ENCODE measurements at places on chromosomes 4 and X.

- DNase-seq = no peak
These were observed 28.0 kb upstream of the AMBN start for GRCh38 chr4:70564033-70564432.

GRCh38 chr4:153931804-153932203, 142.9 kb upstream of the SFRP2 start:
- no peak for DNase-seq

GRCh38 chr4:1052231-1052671, 40.8 kb downstream of the FGFRL1 start:
- DNase-seq = no peak

DNA sequence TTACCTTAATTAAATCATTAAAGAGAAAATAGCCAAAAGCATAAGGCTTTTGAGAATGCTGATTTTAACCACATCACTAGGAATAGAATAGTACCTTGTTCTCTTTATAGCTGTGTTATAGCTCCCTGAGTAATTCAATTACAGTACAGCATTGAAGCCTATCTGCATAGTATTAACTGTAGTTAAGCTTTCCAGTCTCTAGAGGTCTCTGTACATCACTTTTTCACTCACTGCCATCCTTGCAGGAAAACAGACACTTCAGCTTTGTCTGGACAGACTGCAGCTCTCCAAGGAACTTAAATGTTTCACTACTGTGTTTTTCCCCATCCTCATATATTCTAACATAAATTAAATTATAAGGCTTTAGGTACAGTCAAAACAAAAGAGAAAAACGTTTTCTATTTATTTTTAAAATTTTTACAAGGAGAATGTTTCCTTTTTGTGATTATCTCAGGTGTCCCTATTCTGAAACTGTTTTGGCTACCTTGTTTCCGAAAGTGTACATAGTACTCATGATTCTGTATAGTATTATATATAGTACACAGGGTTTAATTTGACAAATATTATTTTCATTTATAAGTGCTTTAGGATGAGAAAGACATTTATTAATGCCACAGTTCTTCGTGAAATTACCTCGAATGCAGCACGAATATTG, 407.9 kb downstream of the PCDH18 start:
- no peak for DNase-seq

GRCh38 chr4:86472377-86473019, 112.6 kb upstream of the MAPK10 start:
- no peak for DNase-seq

- DNase-seq = no peak
These were observed 65.6 kb downstream of the OR13H1 start for GRCh38 chrX:131609480-131609879.

DNA sequence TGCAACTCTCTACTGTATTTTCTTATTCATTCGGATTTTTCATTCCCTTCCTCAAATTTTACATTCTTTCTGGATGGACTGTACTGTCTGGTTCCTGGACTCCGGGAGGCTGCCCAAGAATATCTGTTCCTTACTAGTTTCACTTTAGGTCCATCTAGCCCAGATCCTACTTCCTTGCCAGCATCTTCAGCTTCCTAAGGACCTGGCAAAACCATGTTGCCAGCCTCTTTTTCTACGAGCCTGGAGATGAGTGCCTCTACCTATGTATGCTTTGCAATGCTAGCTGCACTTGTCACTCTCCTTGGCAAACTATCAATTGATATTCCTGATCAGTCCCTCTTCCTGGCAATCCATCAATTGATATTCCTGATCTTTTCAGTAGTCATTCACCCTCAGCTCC, 5.6 kb upstream of the LNX1 start:
- DNase-seq = no peak

DNA sequence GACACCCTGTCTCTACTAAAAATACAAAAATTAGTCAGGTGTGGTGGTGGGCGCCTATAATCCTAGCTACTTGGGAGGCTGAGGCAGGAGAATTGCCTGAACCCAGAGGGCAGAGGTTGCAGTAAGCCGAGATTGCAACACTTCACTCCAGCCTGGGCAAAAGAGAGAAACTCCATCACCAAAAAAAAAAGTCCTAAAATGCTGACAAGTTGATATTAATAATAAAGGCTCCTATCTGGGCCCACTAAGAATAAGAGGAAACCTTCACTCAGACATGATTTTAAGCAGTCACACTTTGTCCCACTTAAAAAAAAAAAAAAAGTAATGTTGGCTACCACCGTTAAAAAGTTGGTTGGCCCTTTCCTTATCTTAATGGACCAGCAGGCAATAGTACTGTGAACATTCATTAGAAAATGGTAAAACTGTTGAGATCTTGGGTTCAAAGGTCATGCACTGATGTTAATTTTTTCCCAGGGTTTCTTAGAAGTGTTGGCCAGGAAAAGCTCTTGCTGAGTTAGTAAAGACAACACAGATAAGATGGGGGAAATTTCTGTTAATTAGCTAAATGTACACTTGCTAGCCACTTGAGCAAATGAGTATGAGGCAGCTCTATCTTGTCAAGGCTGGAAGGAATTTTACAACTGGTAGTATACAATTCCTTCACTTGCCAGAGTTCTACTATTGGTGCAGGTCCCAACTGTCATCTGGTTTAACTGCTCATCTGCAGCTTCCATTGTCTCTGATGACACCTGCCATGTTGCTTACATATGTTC, 43.6 kb upstream of the BMP2K start:
- DNase-seq = no peak

DNA sequence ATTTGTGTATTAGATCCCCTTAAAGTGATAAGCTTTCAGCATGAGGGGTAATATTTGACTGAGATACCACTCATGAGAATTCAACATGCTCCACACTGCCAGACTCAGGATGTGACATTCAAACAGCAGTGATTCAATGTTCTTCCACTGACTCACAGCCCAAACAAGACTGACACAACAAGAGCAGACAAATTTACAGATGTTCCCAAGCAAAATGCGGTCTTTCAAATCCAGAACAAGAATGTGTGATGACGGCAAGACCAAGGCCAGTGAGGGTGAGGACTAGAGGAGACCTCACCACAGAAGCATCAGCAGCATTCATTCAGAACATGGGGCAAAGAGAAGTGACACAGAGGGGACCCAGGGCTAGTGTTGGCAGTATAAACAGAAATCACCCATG, 99.3 kb upstream of the GRIA3 start:
- no peak for DNase-seq

GRCh38 chr4:132333724-132334047, 815.4 kb upstream of the PCDH10 start:
- no peak for DNase-seq

DNA sequence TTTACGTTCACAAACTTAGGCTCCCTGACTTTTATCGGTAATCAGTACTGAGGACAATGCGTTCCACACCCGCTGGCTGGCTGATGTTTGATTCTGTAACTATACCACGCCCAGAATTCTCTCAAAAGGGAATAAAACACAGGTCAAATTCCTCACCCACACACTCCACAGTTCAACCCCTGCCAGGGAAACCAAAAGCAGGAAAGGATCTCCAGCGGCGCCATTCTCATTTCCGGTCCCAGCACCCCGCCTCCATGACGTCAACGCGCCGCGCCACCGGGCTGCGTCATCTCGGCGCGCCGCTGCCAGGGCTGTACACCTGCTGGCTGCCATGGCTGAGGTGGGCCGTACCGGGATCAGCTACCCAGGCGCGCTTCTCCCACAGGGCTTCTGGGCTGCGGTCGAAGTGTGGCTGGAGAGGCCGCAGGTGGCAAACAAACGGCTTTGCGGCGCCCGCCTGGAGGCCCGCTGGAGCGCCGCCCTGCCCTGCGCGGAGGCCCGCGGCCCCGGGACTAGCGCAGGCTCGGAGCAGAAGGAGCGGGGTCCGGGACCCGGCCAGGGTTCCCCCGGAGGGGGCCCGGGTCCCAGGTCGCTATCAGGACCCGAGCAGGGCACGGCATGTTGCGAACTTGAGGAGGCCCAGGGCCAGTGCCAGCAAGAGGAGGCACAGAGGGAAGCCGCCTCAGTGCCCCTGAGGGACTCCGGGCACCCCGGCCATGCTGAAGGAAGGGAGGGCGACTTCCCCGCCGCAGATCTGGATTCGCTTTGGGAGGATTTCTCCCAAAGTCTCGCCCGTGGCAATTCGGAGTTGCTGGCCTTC, at the start of the genes ACOX3 and TRMT44:
Gene ACOX3, minus strand, starts transcription at position 232 of the 820 bp plus-strand sequence. CDS start 24,202 bp downstream, outside the sequence.
Gene TRMT44, plus strand, starts transcription at position 286 of the 820 bp plus-strand sequence. Its CDS starts 46 bp downstream, at position 332.
- peak; percentile 90 for DNase-seq

- DNase-seq = no peak
These were observed 81.1 kb upstream of the RAPGEF2 start for GRCh38 chr4:159021597-159022385.

DNA sequence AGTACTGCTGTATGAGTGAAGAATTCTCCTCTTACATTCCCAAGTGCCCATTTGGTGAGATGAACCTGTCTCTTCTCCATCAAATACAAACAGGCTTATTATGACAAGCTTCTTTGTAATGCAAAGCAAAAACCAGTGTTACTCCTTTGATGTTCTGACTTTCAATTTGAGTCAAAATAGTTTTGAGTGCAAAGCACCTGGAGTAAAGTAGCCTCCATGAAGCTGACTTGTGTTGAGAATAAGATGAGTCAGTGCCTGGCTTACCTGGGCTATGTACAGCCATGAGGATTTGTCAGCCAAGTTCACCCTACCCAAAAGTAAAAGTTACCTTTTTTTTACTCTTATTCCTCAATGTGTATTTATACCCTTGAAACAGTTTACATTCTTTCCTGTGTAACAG, 132.5 kb upstream of the FMR1 start:
- DNase-seq = no peak

- no peak for DNase-seq
These were observed 180.6 kb upstream of the NUDT6 start for GRCh38 chr4:123102897-123103471.

Data from activated CD4-positive, alpha-beta T cell treated with anti-CD3 and anti-CD28 coated beads, Interleukin-2, amount 50 U/mL, for 4 hours (primary cell).